CD4-positive, alpha-beta T cell treated with Interleukin-2 at 100 ng/mL for 4 hours (primary cell): ENCODE measurements at places on chromosomes 2 and 18.

GRCh38 chr2:44495035-44495434 lies 133.3 kb downstream of the CAMKMT start:
- no peak for DNase-seq

DNA sequence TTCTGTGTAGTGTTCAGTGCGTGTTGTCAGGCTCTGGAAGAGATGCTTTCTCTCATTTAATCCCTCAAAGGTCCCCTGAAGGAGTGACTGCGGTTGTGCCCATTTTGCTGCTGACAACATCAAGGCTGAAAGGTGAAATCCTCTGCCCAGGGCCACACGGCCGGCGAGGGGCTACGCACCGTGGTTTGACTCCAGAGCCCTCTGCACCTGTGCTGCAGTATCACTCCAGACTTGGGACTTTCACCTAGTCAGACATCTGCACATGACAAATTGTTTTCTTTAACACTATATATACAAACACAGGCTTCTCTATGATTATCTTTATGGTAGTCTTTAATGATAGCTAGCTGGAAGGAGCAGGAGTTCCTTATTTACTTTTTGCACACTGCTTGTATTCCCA lies 90.2 kb downstream of the ARMC9 start:
- no peak for DNase-seq

DNA sequence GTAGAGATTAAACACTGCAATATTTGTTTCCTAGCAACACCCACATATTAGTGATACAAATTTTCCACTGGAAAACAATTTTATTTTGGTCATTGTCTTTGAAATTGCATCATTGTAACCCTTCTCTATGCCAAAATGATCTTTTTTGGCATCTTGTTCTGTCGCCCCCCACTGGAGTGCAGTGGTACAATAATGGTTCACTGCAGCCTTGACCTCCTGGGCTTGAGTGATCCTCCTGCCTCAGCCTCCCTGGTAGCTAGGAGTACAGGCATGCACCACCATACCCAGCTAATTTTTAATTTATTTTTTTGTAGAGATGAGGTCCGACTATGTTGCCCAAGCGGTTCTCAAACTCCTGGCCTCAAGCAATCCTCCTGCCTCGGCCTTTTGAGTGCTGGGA lies 117.4 kb downstream of the PIK3C3 start:
- no peak for DNase-seq

DNA sequence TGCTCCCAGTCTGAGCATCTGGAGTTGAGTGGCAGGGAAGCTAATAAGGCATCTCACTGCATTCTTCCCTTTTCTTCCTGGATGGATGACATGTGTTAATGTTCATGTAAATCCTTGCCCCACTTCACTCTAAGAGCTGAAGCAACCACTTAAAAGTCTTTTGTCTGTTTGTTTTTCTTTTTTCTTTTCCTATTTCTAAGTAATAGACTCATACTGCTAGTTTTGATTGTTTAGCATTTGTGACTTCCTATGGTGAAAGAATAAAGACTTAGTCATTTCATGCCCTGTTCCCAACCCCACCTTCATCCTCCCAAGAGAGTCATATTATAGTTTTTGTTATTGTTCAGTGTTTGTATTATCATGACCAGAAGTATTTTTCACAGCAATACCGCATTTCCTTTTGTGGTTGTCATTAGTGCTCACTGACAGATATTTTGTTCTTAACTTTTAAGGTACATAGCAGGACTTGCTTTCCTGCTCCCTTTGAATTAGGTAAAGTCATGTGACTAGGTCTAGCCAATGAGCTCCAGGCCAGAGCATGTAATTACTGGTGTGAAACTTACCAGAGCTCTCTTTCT lies 18.1 kb upstream of the SPP2 start:
- DNase-seq: peak; percentile 83

- no peak for DNase-seq
Observed at GRCh38 chr2:223001797-223002175, 50.2 kb upstream of the KCNE4 start.

DNA sequence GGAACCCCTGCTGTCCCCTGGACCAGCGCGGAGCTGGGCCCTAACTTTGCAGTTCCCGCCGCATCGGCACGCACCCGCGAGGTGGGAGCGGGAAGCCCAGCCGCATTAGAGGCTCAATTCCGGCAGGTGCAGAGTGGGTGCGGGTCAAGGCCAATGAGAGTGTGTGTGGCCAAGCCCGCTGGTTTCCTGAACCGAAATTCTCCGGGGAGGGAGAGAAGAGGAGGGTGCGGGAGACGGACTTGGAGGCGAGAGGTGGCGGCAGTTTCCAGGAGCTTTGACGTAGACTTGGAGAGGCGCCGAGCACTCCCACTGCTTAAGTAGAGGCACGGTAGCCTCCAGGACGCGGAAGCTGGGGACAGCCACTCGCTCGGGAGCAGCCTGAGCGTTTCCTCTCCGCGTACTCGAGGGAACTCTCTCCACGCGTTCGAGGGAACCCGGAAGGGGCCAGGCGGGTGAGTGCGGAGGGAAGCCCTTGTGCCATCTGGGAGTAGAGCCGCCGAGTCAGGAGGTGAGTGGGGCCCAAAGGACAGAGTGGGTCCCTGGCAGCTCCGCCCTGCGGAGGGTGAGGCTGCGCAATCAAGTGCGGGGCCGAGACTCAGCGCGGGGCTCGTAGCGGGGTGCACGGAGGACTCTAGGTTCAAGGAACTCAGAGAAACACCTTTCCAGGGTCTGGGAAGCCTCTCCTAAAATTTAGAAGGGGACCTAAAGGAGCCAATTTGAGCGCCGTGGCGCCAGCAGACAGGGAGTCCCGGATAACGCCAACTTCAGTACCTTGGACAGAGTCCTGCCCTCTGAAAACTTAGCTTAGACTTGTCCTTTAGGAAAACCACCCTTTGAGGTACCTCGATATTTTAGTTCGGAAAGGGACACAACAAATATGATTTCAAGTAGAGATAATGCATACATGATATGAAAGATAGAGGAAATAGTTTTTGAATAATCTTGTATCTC lies at the start of gene FAM237A:
TSS of gene FAM237A (plus strand) at position 413 of the 951 bp plus-strand sequence. CDS start 1,750 bp downstream, outside the sequence.
- peak; percentile 1 for DNase-seq

- DNase-seq: no peak
Observed at GRCh38 chr18:22868831-22869230, 64.3 kb upstream of the RBBP8 start.

DNA sequence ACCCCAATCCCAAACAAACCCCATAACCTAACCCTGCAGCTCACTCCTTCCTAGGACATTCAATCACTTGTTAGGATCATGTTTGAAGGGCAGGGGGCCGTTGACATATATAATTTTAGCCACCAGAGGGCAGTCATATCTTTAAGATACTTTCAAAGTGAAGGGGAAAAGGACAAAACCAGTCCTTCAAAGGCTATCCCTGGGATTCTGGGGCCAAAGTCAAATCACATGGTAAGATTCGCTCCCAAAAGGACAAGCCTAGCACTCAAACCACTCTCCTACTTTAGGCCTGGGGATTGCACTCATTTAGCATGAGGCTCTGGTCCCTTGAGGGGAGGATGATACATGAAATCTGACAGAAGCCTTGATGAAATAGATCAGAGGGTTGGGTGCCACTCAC lies 44.6 kb downstream of the HAUS1 start:
- DNase-seq: peak; percentile 74

DNA sequence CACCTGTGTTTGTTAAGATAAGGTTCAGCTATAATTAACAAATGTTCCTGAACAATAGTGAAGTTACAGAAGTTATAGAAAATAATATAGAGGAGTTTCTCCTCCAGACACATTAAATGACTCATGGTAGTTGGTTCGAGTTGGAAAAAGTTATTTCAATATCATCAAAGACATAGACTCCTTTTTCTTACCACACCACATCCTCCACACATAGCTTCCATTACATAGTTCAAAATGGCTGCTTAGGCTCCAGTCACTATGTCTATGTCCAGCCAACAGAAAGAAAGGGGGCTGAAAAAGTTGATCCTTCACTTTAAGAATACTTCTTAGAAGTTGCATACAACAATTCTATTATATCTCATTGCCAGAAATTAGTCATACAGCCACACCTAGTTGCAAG lies 50.7 kb downstream of the DYNAP start:
- no peak for DNase-seq

DNA sequence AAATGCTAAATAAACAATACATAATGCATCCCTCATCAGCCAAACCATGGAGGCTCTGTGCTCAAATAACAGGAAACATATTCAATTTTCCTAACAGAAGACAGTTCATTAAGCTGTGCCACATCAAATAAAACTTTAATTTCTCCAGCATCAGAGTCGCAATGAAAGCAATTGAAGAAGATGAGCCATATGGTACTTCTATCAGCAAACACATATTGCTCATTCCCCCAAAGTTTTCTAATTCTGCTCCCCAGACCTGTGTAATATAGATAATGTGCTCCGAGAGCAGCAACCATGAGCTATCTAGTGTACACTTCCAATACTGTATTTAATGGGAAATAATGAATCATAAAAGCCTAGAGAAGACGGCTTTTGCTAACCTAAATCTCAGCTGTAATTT lies 263.2 kb downstream of the MEIS1 start:
- no peak for DNase-seq

DNA sequence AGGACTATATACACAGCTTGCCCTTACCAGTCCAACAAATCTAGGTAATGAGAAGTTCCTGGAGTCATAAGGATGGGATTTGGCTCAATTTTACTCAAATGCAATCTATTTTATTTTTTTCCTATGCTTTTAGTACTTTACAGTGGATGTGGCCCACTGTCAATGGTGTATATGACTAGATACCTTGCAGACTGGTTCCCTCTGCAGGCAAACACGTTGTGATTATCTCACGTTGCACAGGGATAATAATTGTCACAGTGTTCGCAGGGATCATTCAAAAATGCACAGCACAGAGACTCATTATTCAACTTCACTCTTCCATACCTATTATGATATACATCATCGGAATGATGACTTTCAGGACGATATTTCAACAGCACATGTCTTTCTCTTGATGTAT lies 359.7 kb downstream of the MBD2 start:
- DNase-seq: no peak

DNA sequence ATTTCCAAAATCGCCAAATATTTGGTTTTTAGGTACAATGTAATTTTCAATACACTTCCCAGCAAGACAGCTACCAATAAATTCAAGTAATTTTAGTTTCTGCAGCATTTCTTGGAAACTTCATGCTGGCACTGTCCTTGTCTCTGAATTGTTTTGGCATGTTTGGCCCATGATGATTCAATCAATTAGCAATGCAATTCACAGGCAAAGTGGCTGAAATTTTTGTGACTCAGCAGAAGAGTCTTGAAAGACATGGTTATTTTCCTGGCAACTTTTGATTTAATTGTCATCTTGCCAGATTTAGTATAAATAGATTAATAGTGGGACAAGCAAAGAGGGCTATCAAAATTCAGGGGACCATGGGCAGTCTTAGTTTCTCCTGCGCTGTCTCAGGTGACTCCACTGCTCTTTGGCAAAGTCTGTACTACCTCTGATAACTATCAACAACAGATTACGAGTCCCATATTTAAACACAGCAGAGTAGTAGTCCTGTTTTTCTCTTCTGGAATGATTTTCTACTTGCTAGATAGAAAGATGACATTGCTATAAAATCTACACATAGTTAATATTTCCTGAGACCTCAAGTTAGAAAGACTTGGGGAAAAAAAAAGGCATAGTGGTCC lies 88.9 kb upstream of the CYP26B1 start:
- no peak for DNase-seq

DNA sequence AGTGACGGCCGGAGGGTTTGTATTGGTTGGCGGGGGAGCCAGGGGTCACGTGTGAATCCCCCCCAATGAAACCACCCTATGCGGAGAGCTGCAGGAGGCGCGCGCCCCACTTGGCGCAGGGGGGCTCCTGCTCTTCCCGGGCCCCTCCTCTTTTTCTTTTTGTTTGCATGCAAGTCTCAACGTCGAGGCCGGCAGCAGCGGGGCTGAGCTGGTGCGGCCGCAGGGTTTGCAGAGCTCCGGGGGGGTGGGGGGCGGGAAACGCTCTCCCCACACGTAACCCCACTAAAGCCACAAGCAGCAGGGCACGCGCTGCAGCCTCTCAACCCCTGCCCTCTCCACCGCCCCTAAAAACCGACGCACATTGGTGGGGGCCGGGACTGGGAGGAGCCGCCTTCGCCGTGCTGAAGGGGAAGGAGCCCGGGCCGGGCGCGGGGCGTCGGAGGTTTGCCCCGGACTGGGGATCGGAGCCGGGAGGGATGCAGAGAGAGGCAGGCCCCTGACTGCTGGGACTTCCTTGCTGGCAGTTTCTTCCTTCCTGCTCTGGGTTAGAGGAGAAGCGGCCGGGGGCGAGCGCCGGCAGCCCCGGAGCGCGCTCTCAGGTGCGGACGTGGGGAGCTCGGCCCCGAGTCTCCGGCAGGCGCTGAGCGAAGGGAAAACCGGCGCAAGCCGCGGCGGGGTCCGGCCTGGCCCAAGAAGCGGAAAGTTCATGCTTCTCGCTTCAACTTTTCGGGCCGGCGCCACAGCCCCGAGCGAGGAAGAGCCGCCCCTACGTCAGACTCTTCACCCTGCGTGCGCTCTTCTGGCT lies 864 bp downstream of the LBH start:
- peak; percentile 71 for DNase-seq

DNA sequence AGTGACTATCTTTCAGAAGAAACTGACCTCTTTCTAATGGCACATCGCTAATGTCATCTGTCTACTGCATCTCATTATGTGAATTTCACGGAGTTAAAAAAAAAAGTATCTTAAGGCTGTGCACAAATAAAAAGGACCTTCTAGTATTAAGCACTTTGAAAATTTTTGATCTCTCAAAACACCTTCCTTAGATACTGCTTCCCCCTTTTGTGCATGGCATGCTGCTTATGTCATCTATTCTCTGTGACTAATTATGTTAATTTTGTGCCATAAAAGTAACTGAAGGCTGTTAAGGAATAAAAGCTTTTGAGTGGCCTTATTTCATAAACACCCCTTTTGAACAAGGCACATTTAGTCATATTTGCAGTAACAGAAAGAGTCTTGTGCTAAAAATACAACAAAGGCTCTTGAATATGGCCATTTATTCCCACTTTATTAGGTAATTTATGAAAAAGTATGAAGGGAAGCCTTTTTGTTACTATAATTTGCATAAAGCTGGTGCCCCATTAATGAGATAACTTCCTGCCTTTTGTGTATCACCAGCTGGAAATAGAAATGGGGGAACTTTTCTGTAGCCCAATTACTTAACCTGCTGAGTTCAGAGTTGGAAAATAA lies 1412.0 kb upstream of the ZEB2 start:
- no peak for DNase-seq

GRCh38 chr2:74747411-74748080 lies 86.4 kb upstream of the HK2 start:
- DNase-seq: no peak

GRCh38 chr18:6059551-6059950 lies 164.2 kb upstream of the TMEM200C start:
- no peak for DNase-seq

DNA sequence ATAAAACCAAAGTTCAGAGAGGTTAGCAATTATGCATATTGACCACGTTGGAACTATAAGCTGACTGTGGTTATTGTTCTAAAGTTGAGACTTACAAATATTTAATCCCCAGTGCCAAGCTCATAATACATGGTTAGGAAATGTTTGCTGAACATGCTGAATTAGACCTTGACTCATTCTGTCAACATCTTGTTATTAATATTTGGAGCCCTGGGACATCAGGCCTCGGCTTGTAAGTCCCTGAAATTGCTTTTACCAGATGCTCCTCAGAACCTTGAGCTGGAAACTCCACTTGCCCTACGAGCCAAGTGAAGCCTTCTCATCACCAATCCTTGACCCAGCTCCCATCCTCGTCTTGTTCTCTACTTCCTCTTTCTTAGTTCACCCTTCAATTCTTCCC lies 21.2 kb downstream of the DYNAP start:
- no peak for DNase-seq
